ENCODE measurements at places on chromosomes 4 and X.

DNA sequence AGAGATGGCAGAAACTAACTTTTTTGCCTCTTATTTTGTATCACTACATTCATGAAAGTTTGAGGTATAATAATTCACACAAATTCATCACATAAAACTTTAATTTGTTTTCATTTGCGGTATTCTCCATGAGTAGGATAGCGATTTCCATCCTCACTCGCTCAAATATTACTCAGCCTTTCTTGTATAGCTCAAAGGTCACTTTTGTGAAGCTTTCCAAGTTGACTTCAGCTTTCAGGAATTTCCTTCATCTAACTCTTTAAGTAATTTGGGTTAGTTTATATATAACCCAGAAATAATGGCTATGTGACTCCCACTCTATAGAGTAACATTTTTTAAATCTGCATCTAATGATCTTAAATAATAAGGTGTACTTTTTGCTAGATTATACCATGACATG, 314.4 kb downstream of the IL1RAPL1 start:
- DNase-seq: peak; percentile 45

DNA sequence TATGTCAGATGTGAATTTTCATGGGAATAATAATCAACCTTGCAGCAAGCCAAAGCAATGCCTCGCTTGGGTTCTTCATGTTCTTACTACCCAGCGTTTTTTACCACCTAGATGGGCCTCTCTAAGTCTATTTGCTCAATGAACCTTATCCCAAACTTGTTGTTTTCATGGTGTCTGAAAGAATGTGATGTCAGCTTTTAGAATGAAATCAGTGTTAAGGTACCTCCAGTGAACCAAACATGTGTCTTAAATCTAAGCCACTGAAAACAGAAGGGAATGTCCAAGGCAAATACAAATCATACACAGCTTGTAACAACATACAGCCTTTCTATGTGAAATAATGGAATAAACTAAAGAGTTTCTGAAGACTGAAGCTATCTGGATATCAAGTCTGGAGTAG, 6.7 kb downstream of the EPGN start:
- DNase-seq: no peak

- DNase-seq: no peak
Measured at GRCh38 chrX:134161162-134161561, 75.8 kb upstream of the CCDC160 start.

- no peak for DNase-seq
Measured at GRCh38 chr4:115945026-115945425, 831.6 kb upstream of the NDST4 start.

DNA sequence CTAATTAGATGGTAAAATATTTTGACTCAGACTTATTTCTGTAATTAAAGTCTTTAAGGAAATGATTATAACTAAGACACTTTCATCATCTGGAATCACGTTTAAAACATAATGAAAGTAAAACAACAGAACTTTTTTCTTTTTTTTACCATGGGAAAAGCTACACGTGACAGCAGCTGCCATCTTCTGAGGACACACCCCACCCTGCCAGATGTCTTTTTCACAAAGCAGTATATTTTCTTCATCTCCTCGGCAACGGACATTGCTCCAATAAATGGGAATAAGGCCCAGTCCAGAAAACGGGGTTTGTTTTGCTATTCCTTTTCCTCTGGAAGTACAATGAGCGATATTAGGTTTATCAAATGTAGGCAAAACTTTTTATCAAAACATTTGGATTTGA, 17.5 kb downstream of the PRSS12 start:
- no peak for DNase-seq

DNA sequence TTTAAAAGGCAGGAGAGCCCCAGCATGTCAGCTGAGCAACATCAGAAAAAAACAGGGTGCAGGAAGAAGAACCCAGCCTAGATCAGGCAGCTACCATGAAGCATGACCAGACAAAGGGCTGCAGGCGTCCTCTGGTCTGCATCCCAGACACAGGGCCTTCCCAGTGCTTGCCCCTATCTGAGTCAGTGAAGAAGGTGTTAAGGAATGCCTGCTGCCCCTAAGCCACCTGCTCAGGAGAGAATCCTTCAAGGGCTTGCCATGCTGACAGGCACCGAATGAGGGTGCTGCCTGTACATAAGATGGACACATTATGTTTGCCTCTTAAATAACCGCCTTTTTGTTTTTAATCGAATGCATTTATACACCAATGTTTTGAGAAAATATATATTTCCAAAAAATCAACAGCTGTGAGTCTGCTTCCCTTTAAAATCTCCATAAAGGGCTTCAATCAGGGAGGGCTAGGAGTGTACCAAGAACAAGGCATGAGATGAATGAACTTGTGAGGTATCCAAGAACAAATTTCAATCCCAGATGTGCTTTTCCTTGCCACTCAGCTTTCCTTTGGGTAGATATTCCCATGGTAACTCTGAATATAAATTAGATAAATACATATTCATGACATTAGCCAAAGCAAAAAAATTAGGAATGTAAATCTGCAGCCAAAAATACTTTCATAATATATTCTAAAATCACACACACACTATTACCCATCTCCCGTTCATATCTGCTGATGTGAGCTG, 85.1 kb downstream of the SLC9A7 start:
- DNase-seq: no peak

DNA sequence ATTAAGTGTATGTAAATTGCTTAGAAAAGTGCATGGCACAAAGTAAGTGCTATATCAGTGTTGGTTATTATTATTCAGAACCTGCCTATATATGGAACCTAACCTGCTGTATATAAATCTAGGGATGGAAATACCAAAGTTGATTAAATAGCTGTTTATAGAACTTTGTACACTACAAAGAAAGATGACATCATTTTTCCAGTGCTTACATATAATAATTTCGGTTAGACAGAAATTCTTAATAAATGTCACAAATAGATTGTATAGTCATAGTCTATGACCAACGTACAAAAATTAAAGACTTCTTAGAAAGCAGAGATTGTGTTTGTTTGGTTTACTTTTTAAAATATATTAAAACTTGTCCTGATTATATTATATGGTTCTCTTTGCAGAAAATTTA, 4.4 kb downstream of the GYPB start:
- DNase-seq: no peak

DNA sequence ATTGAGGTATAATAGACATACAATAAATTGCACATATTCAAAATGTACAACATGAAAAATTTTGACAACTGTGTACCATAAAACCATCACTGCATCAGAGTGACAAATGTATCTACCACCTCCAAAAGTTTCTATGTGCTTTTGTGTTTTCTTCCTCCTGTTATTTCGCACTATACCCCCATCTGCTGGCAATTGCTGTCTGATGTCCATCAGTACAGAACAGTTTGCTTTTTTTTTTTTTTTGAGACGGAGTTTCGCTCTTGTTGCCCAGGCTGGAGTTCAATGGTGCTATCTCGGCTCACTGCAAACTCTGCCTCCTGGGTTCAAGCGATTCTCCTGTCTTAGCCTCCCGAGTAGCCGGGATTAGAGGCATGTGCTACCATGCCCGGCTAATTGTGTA, 154.3 kb upstream of the GIMD1 start:
- peak; percentile 34 for DNase-seq

DNA sequence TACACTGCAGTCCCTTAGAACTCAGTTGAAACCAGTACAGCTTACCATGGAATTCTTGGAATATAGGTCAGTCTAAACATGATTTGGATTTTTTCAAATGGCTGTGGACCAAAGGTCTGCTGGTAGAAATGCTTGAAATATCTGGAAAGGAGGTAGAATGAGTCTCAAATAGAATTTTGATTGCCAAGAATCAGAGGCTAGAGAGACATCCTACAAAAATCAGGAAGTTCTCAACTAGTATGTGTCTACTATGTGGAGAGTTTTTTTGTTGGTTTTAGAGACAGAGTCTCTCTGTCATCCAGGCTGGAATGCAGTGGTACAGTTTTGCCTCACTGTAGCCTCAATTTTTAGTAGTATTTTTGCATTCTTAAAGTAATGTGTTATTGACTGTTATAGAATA, 53.6 kb downstream of the PAQR3 start:
- peak; percentile 62 for DNase-seq

DNA sequence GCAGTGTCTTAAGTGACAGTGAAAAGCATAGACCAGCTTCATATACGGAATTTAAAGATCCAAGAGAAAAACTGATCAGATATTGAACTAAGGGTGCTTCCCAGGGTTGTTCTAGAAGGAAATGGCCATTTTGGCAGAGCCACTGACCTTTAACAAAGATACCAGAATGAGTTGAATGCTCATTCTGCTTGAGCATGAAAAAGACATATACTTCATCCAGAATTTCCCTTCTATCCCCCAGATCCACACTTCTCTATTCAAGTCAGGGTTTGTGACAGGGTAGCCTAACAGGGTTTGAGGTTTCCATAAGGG, 45.6 kb upstream of the FAM9C start:
- no peak for DNase-seq
